T47D (cell line): ENCODE measurements at places on chromosomes 12 and 14.

GRCh38 chr12:90004319-90005074 lies 295.9 kb upstream of the ATP2B1 start:
- no peak for DNase-seq

DNA sequence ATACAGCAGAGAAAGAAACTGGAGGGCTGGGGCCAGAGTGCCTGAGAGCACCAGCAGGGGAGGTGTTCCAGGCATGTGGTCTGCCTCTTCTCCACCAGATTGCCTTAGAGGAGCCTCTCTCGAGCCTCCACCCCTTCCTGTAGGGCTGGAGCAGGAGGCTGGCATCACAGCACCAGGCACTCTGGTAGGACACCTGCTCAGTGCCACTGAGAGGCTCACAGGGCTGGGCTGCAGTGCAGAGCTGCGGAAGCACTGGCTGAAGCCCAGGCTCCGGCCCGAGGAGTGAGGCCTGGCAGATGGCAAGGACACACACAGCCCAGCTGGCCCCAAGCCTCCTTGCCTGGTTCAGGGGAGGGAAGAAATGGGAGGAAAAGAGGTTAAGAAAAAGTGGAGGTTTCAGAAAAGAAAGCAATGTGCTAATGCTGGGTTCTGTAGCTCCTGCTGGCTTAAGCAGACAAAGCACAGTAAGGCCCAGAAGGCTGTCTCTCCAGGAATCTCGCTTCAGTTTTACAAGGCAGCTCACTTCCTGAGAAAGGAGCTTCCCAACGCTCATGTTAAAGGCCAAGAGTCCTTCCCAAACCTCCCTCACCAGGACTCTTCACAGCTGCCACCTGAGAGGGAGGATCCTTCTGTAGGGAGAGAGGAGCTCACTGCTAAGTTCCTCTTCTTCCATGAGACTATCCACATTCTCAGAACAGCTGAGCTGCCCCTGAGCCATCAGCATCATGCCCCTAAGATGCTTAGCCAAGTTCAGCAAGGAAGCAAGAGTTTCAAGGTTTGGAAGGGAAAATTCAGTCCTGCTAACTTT lies 23.8 kb downstream of the SPTB start:
- no peak for DNase-seq

- DNase-seq, result no peak
Measured at GRCh38 chr14:77086951-77087350, 11.1 kb upstream of the CIPC start.

GRCh38 chr12:127503246-127503645 lies 763.7 kb upstream of the TMEM132C start:
- DNase-seq, result no peak

DNA sequence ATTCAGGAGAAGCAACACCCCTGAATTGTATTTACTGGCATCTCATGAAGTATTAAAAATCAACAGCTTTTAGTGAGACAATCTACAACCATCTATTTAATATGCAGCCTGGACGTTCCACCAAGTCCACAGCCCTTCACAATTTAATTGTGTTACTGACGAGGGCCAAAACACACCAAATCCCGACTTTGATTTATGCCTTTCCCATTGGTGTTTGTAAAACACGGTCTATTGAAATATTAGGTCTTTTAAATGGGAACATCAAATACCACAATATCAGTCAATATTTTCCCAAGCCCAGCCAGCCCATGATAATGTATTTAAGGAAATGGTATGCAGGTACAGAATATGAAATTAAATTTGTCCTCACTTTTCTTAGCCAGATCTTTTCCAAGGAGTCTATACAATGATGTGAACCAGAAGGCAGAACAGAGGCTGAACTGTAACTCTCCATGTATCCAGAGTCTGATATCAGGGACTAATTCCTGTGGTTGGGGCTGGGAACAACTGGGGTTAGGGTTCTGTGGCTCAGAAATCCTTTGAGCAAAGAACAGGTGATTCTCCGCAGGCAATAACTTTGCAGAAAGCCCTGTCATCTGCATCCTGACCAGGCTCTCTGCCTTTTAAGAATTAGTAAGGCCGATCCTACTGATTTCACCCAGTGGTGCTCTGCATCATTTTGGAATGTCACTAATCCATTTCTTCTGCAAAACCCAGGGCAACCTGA lies 179.3 kb upstream of the GZMB start:
- DNase-seq, result no peak

DNA sequence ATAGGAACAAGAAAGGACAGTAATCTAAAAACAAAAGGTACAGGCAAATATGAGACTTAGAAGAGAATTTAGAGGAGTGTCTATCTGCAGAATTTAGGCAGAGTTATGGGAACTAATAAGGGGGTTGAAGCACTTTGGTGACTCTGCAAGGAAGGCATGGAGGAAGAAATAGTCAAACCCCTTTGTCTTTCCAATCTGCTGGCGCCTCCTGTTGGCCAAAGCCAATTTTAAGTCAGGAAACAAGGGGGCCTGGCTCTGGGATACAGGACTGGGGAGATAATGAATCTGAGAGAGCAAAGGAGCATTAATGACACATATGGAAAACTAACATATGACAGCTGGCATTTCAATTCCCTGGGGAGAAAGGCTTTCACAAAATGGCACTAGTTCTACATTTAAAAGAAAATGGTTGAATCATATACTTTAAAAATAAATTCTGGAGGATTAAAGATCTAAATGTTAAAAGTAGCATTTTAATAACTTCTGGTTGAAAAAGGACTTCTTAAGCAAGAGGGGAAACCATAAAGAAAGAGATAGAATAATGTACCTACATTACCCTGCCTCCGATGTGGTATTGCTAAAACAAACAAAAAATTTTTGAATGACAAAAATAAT lies 48.5 kb upstream of the CSRP2 start:
- no peak for DNase-seq

GRCh38 chr12:75666939-75667334 lies 155.5 kb upstream of the KRR1 start:
- DNase-seq, result no peak

- DNase-seq, result no peak
Measured at GRCh38 chr14:61213191-61213621, 67.9 kb downstream of the TMEM30B start.

DNA sequence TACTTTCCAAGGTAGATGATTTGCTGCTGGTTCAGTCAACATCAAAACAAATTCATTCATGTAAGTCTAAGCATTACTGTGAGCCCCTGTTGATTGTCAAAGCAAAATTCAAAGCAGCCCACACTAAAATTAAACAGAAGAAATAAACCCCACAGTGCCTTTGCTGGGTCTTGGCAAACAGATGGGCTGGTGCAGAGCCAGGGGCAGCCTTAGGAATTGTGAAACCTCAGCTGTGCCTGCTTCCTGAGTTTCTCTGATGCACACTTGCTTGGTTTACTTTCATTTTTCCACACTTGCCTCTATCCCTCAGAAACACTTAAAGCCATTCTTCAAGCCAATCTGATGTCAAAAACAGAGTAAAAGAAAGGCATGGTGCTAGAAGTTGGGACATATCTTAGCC lies 6.6 kb upstream of the PLEKHG7 start:
- no peak for DNase-seq

- DNase-seq, result no peak
Measured at GRCh38 chr14:54585214-54585613, 18.3 kb downstream of the SAMD4A start.

DNA sequence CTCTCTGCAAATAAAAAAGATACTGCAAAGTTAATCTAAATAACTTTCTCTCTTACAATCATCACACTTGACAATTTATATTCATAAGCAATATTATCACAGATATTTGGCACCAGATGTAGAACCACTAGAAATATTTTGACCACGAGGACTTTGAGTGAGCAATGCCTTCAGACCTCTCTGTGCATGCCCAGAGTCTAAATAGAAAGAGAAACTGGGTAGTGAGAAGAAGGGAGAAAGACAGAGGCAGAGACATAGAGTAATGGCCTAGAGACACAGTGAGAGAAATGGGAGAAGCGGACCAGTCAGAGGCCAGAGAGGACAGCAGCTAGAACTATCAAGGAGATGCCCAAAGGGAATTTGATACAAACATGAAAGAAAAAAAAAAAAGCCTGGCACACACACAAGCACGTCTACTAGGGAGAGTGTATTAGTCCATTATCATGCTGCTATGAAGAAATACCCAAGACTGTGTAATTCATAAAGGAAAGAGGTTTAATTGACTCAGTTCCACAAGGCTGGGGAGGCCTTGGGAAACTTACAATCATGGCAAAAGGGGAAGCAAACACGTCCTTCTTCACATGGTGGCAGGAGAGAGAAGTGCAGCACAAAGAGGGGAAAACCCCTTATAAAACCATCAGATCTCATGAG lies 41.1 kb downstream of the BMP4 start:
- no peak for DNase-seq
